T-helper 17 cell (primary cell): ENCODE measurements at places on chromosomes 6 and 20.

- DNase-seq, result no peak
These were observed 111.9 kb downstream of the TBC1D7 start for GRCh38 chr6:13216236-13217014.

DNA sequence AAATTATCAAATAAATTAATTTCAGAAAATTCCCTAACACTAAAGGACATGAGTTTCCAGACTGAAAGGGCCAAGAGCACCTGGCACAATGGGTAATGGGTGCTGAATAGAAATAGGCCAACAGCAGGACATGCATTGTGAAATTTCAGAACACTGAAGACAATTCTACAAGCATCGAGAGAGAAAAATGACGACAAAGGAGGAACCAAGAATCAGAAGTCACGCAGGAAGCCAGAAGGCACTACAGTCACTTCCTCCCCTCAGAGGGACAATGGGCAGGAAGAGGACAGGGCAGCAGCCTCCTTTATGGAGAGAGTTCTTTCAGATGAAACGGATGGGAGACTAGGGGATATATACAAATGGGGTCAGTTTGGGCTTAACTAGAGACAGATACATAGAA, 29.6 kb downstream of the PCNA start:
- no peak for DNase-seq

GRCh38 chr20:1941226-1941625, 46.0 kb downstream of the SIRPA start:
- no peak for DNase-seq

DNA sequence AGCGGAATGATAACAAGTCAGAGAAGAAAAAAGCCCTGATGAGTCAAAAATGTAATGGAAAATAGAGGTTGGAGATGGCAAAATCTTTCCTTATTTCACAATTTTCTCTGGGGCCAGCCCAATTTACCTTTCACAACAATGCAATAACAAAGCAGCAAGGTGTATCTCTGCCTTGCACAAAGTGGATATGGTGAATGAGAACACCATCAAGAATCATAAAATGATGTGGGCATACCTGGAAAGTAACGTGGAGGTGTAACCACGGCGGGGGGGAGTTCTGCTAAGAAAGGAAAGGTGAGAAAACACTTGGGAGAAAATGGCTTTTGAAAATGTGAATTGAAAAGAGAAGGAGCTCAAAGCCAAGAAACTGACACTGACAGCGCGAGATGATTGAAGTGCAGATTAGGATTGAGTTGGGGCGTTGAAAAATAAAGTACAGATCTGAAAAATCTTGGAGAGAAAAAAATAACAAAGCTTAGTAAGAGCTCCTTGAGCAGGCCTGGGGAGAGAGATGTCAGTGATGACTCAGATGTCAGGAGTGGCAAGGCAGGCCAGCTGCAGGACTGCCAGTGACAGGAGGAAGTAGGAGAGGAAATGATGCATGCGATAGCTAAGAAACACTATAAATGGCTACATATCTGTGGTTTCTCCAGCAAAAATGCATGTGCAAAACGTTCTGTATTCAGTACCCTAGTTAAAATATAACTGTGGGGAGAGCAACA, 26.2 kb downstream of the ARHGAP18 start:
- peak; percentile 19 for DNase-seq

DNA sequence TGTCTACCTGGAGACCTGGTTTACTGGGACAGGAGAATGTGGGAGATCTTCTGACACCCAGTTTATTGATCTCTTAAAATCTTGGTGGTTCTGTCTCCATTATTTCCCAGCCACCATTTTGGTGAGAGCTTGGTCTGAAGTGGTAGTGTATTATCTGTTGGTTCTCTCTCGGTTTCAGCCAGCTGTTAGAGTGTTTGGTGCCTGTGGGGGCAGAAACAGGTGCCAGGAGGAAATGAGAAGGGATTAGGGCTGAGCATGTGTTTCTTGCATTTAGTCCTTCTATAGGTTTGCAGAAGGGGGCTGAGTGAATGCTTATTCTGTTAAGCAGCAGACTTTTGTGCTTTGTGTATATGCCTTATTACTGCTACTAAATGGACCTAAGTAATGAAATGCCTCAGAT, 9.6 kb downstream of the JARID2 start:
- DNase-seq, result no peak

DNA sequence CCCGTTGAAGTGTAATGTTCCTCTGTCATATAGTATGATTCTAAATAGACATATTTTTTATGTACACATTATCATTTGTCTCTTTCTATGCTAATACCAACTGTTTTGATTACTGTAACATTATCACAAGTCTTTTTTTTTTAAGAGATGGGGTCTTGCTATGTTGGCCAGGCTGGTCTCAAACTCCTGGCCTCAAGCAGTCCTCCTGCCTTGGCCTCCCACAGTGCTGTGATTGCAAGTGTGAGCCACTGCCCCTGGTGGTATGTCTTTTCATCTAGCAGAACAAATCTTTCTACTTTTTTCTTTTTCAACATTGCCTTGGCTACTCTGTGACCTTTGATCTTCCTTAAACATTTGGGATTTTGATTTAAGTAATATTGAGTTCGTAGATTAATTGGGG, 57.7 kb downstream of the SLX4IP start:
- no peak for DNase-seq

- no peak for DNase-seq
These were observed 6.6 kb upstream of the PHIP start for GRCh38 chr6:79084693-79085092.

DNA sequence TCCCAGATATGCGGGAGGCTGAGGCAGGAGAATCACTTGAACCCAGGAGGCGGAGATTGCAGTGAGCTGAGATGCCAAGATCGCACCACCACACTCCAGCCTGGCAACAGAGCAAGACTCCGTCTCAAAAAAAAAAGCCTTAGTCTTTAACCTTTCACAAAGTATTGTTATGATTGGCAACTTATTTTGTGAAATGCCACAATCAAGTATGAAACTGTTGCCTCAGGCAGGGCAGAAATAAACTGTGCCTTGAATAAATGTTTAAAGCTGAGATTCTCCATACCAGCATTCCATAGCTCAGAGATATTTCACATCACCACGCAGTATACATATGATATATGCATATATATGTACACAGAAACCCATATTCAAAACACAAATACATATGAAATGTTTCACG, 120.1 kb upstream of the CCDC28A start:
- no peak for DNase-seq

DNA sequence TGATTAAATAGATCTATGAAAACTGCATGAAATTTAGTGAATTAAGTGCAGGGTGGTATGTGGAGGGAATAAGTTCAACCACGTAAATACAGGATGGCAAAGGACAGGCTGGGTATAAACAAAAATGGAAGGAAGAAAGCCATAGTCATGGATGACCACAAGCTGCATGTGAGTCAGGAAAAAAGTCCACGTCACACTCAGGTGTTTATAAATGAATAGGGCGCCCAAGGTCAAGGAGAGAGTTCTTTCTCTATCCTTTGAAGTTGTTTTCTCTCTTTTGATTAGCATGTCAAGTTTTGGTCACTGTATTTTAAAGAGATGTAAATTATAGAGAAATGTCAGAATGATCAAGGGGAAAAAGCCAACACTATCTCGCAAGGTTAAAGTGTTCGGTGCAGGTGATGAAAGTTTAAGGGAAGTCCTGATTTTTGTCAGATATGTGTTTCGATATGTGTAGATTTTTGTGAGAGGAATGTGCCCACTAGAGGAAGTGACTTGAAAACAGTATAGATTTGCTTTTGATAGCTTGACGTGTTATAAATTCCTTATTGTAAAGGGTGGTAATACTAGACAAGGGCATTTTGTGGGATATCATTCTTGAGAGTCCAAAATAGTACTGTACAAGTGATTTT, 58.7 kb downstream of the MAP3K4 start:
- no peak for DNase-seq

- DNase-seq, result no peak
These were observed 15.7 kb downstream of the PANK2 start for GRCh38 chr20:3904857-3905256.

DNA sequence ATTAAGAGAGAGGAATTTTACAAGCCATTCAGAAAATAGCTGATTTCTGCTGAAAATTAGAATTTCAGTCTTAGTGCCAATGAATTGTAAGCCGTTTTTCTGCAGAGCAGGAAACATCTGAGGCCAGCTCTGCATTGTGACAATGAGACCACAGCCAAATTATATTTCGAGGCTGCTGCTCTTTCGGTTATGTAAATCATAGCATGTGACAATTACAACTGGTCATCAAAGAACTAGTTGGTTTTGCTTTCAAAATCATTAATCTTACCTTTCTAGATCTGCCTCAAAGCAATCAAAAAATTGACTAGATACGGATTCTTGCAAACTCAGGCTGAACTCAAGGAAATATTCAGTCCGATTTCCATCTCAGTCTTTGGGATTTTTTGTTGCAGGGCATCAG, 33.4 kb upstream of the INSM1 start:
- no peak for DNase-seq

DNA sequence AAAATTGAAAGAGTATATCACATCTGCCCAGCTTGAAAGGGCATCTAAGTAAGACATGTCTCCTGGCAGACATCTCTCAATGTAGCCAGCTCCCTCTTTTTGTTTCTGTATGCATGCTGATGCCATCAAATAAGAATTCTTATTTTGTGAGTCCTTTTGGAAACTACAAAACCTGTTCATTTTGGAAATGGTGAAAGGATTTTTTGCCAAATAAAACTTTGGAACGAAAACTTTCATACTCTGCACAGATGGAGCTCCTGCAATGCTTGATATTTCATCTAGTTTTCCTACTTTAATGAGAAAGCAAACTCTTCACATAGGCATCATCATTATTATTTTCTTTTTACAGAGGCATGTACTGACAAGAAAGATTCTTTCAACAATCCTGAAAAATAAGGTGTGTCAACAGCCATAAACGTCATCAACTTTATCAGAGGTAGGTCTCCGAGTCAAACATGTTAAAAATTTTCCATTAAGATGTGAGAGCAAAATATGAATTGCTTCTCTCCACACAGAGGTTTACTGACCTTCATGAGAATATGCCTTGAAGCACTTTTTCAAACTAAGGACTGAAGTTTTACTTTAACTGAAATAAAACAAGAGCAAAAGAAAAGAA, 26.2 kb upstream of the CMTR1 start:
- no peak for DNase-seq

- DNase-seq, result no peak
These were observed 217.8 kb downstream of the MAFB start for GRCh38 chr20:40471261-40471629.

DNA sequence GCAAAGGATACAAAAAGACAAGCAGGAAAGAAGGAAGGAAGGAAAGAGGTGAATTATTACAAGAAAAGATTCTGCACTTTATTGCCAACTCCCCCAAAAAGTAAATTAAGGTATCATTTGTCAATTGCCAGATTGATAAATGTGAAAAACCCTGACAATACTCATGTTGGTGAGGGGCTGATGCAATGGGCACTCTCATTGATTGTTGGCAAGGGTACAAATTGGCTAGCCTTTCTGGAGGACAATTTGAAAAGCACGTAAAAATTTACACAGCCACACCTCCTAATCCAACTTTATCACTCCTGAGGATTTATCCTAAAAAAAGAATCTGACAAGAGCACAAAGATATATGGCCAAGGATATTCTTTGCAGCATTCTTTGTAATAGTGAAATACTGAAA, 47.7 kb downstream of the SCML4 start:
- DNase-seq, result no peak

DNA sequence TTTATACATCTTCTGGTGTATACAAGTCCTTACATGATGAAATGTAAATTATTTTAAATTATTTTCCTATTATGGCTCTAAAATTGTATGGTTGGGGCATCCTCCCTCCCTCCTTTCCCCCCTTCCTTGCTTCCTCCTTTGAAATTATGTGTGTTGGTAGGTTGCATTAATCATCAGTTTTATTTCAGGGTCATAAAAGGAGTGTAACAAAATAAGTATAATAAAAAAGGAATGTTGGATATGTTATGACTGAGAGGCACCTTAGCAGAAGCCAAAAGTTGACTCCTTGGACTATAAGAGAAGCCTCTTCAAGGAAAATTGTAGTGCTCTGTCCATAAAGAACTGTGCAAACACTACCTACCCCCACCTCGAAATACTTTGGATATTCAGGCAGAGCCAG, 46.6 kb upstream of the PTPRK start:
- no peak for DNase-seq

DNA sequence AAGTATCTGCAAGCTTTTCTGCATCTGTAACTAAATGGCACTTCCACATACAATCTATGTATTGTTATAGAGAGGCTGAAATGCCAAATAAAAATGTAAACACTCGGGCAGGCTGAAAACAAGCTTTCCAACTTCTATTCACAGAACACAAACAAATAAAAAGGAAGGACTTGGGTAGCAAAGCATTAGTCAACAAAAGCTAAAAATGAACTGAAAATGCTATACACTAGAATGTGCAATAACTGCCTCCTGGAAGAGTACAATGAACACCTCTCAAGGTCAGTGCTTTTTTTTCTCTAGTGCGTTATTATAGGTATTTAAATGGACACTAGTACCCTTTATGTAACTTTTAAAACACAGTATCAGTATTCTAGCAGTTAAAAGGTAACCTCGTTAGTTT, 31.4 kb downstream of the STK38 start:
- DNase-seq, result no peak

DNA sequence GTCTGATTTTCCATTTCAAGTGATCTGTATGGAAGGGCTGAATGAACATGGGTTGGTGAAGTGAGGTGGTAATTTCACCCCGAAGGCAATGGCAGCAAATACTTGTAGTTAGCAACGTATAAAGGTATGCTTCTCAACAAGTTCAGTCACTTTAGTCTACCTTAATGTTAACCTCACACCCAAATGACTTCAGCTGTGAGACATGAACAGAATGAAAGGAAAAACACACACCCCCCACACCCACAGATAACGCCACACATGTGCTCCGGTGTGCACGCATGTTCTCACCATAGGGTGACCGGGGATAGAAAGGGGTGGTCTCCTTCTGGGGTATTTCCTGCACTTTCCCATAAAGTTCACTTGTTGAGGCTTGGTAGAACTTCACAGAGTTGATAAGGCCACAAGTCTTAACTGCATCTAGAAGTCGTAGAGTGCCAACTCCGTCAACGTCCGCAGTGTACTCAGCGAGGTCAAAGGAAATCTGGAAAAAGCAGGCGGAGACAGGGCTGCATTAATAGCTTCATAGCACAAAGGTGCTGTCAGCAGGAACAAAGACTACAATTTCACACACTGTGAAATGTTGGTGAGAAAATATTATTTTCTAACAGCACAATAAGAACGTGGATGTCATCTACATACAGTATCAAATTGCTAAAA, 284.8 kb downstream of the GMDS start:
- DNase-seq, result no peak

DNA sequence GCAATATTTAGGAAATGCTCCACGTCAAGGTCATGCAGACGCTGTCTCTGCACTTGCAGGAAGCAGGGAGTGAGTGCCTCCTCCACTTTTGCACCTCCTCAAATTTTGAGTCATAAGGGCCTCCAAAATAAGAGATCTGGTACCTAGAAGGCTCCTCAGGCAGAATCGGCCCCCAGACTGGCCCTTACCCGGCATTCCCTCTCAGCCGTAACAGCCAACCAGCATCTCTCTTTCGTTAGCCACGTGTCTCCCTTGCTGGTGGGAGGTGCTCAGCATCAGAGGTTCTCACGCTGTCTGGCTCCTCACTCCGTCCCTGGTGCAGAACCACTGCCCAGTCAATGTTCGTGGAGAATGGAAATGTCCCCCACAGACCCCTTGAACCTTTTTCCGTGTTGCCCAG, 75.3 kb downstream of the ANKRD60 start:
- no peak for DNase-seq

GRCh38 chr6:100664274-100665040, 199.7 kb upstream of the SIM1 start:
- DNase-seq, result no peak

GRCh38 chr20:1818895-1819294, 76.3 kb upstream of the SIRPA start:
- no peak for DNase-seq
